ENCODE measurements at places on chromosomes 2 and 18.

- no peak for DNase-seq
Observed at GRCh38 chr2:65161551-65162100, 31.7 kb upstream of the RAB1A start.

DNA sequence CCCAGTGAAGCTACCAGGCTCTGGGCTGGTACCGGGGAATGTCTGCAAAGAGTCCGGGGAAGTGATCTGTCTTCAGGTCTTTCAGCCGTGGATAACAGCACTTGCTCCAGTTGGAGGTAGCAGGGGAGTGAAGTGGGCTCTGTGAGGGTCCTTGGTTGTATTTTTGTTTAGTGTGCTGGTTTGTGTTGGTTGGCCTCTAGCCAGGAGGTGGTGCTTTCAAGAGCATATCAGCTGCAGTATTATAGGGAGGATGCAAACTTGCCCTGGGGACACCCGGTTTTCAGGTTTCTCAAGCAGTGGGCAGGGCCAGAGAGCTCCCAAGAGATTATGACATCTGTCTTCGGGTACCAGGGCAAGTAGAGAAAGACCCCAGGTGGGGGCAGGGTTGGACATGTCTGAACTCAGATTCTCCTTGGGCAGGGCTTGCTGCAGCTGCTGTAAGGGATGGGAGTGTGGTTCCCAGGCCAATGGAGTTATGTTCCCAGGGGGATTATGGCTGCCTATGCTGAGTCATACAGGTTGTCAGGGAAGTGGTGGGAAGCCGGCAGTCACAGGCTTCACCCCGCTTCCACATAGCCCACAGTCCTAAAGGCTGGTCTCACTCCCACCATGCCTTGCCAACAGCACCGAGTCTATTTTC, 34.4 kb downstream of the ACAA2 start:
- DNase-seq: no peak

DNA sequence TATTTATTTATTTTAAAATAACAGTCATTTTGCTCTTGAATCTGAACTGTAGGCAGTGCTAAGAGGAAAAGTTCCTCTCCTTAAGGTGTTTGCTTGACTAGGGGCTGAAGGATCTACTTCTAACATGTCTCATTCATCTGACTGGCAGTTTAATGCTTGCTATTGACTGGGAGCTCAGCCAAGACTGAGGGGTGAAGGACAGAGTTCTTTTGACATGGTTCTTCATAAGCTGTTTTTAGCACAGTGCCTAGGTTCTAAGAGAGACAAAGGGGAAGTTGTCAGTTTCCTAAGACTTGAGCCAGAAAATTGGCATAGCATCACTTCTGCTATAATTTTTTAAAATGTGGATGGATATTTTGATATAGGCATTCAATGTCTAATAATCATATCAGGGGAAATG, 73.0 kb downstream of the COMMD1 start:
- no peak for DNase-seq

DNA sequence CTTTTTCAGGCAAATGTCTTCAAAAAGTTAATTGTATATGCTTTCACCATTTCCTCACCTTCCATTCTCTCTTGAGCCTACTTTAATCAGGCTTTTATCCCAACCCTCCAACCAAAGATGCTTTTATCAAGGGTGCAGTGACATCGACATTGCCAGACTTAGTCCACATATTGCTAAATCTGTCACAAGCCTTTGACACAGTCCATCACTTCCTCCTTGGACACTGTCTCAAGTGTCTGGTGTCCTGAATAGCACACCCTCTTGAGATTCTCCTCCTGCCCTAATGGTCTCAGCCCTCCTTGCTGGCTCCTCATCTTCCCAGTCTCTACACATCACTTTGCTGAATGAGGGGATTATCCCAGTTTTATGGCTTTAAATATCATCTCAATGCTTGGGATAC, 147.5 kb upstream of the SLC39A10 start:
- no peak for DNase-seq
